Fibroblast of pulmonary artery (primary cell): ENCODE measurements at places on chromosomes 3 and 15.

DNA sequence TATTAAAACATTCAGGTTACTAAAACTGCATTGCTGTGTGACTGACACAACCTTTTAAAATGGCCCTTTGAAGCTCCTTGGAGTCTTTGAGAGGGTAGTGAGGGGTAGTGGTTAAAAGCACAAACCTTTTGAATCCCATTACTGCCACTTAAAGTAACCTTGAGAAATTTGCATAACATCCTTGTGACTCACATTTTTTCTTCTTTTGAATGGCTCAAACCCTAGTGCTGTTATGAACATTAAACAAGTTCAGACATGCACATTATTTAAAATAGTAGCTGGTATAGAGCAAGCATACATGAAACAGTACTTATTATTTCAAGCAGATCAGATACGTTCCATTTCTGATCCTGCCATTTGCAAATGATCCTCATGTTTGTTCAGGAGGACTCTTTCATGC is 3.7 kb upstream of the CLDN1 start:
- peak; percentile 43 for DNase-seq

DNA sequence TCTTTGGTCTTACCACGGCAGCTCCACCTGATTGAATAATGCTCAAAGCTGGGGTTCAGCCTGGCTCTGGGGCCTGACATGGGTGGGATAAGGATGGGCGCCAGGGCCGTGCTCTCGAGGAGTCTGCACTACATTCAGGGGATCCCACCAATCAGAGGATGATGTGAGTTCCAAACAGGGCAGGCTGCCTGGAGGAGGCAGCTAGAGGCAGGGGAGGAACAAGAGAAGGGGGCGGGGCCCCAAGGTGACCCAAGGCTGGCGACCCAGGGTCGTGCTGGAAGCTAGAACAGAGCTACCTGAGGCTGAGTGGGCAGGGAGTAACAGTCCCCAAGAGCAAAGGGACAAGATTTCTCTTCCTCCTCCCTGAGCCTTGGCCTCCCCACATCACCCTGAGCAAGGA is 56.1 kb downstream of the PCSK6 start:
- DNase-seq = no peak

GRCh38 chr3:127881586-127881985 is 33.4 kb upstream of the KBTBD12 start:
- DNase-seq = no peak

- DNase-seq = peak; percentile 50
These were observed 1.6 kb upstream of the PRKCD start for GRCh38 chr3:53159156-53160060.

GRCh38 chr15:42994546-42994945 is 74.0 kb upstream of the TTBK2 start:
- peak; percentile 57 for DNase-seq

GRCh38 chr3:143120716-143121240 is 1.2 kb downstream of the CHST2 start:
- peak; percentile 50 for DNase-seq

DNA sequence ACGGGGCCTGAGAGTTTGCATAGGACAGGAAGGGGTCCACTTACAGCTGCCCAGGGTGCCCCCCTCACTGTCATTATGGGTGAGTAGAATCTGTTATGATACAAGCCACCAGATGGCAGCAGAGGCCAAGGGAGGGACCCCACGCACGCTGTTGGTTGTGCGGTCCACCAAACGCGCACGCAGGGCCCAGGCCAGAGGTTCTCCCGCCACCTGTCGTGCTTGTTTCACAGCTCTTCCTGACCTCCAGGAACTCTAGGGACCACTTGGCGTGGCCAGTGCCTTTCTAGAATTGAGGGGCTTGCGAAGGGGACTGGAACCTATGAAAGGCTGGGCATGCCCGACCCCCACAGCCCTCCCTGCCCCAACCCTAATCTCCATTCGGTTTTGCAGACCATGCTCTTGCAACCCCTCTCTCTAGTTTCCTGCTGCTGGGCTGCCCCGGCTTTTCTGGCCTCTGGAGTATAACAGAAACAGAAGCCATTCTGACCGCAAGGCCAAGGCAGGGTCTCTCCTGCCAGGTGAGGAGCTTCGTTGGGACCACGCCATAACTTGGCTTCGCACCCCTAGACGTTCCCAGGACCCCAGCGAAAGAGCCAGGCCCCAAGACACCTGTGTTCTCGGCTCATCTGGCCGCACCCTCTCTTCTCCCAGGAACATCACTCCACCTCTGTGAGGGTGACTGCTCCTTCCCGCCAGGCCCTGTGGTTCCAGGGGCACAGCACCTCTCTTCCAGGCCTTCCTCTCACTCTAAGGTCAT is 46.0 kb downstream of the ALDH1L1 start:
- DNase-seq = peak; percentile 61

DNA sequence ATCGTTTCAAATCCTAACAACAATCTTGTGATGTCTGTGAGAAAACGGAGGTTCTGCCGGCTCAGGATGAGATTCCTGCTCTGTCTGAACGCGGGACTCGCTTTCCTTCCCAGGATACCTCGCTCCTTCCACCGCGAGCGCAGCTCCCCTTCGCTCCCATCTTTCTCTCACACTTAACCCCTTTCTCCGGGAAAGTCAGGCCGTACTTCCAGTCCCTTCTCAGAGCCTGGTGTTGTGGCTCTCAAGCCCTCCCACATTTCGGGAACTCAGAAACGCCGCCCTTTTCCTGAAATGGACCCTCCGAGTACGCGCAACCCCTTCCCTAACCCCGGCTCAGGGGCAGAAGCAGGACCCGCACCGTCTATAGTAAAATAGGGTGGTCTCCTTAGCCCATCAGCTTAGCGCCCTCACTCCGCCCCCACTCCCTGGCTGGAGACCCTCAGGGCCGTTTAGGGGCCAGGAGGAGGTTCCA is 378 bp upstream of the FEM1B start:
- DNase-seq = peak; percentile 69

DNA sequence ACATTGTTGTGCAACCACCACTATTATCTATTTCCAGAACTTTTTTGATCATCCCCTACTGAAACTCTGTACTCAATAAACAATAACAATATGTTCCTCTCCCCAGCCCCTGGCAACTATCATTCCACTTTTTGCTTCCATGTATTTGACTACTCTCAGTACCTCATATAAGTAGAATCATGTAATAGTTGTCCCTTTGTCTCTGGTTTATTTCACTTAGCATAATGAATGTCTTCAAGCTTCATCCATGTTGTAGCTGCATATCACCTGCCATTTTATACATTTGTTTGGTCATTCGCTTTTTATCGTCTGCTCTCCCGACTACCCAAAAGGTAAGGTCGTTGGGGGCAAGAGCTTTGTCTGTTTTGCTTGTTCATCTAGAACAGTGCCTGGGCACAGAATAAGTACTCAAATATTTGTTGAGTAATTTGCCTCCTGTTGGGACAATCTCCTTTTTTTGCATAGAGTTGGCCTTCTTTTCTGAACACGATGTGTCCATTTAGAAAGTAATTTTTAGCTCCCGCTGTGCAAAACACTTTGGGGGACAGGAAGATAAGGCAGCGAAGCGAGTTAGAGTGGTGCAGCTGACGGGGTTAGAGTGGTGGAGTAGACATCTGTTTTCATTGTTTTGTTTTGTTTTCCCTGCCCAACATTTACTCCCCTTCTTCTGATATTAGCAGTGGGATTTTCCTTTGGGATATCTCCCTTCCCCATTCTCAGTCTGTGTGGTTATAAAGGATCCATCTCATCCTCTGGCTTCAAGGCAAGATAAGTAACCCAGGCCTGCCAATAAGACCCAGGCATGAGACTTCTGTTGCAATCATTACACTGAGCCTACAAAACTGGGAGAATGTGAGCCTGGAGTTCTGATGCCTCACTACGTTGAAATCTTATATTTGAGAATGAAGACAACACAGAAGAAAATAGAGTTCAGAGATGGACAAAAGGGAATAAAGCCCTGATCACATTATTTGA is 83.4 kb upstream of the RNU6-1 start:
- peak; percentile 54 for DNase-seq

GRCh38 chr15:31367021-31367729 is 40.5 kb downstream of the KLF13 start:
- no peak for DNase-seq

DNA sequence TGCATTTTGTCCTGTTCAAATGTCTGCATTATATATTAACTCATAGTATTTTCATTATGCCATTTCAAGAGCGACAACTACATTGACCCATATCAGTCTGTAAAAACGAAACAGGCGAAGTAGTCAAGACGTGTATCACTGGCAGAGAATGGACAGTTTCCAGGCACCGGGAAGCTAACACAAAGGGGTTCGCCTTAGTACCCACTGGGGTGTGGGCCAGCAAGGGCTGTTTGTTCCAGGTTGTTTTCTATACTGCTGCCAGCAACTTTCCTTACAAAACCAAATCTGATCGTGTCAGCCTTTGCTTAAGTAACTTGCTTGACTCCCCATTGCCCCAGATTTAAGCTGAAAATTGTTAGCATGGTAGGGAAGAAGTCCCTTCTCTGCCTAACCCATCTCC is 87.1 kb downstream of the CGNL1 start:
- no peak for DNase-seq

DNA sequence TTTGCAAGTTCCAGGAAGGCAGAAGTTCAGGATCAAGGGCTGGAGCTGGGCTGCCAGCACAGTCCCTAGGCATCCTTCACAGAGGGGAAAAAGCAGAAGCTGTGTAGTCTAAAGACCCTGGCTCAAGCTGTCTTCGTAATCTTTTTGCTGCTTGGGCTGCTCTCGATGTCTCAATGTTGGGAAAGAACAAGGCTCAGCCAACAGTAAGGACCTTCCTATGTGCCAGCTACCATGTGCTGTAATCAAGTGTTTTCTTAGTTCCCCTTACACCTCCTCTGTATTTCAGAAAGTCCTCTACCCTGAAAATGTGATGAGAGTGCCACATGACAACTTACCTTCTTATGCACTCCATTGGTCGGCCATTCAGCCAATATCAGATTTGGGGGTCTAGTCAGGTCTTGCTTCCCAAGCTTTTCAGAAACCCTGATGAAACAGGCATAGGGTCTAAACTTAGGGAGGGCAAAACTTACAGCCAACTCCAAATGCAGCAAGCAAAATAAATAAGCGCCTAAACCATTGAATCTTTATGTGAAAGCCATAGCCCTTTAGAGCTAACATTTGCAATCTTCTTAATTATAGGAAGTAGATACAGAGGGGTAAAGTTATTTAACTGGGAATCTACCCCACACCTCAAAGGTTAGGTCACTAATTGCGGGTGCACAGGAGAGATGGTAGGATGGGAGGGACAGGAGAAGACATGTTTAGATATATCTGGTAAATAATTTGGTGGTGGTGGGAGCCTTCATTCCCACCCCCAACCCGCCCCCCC is 1.2 kb upstream of the EDEM1 start:
- no peak for DNase-seq

- DNase-seq = peak; percentile 61
These were observed 52.7 kb downstream of the CLDN18 start for GRCh38 chr3:138062626-138063025.

DNA sequence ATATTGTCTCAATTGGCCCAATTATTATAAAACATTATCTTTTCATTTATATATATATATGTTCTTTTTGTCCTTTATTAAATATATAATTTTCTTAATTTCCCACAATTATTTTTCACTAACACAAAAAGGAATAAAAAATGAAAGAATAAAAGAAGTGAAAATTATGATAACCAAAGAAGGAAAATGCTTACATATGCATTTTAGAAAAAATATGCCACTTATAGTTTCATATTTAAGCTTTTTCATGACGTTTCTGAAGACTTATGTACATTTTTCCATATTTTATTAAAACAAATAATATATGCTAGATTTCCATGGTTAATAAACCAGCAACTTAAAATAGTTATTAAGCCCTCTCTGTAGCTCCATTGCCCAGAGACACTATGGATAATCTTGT is 34.9 kb upstream of the ARHGEF26 start:
- DNase-seq = no peak

DNA sequence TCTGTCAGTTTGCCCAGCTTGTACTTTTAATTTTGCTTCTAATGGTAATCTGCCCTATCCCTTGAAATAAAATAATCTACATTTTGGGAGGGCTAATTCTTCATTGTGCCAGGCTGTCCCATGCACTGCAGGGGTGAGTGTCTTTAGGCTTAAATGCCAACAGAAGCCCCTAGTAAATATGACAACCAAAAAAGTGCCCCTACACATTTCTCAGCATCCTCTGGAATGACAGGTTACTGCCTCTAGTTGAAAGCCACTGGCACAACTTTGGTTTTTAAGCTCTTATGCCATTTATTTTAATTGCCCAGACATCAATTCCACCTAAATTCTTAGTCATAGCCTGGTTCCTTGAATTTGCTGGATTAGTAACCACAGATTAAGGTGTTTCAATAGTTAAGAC is 3.4 kb downstream of the EPM2AIP1 start:
- DNase-seq = no peak

DNA sequence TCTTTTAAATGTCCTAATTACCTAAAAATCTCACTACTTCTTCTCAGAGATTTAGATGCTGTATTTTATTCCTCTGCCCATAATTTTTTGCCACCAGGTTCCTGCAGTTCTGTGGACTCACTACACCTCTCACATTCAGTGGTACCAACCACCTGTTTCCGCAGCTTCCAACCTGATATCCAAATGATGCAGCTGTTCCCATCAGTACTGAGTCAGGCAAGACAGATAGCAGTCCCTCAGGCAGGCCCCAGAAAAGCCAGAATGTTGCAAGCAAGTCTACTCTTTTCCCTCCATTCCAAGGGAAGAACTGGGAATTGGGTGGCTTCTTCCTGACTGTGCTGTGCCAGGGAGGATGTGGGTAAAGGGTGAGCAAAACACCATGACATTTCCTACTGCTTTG is 39.0 kb downstream of the MNS1 start:
- no peak for DNase-seq

GRCh38 chr3:122627301-122627700 is 49.9 kb downstream of the PARP15 start:
- DNase-seq = no peak

DNA sequence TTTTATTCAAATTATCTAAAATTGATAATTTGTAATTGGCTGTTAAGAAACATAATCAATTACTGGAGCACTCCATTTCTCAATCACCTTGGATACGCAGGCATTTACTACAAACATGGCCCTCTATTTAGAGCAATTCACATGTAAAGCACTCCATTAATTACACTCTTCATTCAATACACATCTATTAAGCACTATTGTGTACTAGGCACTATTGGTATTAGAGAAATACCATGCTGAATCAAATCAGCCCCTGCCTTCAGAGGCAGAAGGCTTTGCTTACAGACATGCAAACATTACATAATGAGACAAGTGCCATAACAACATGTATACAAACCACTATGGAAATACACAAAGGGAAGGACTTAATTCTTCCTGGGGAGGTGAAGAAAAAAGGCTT is 69.1 kb downstream of the PEAK1 start:
- no peak for DNase-seq

DNA sequence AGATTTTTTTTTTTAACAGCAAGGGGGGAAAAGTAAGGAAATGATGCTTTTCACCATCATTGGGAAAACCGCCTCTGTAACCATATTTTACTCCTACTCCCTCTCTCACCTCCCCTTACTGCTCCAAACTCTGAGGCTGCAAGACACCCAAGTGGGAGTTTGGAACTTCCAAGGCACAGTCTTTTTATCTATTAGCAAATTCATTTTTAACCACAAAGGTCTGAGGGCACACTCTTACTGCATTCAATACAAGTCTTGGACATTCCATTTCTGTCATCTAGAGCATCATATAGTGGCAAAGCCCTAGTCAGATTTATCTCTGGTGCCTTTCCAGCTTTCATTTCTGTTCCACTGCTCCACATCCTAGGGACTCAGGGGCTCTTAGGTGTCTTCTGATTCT is 13.2 kb downstream of the FAM162A start:
- peak; percentile 42 for DNase-seq

GRCh38 chr15:60072826-60073465 is 68.8 kb downstream of the FOXB1 start:
- no peak for DNase-seq
